Endothelial cell (in vitro differentiated cells): ENCODE measurements at places on chromosomes 1 and 21. TPM values are rescaled to one million over a fixed set of nuclear protein-coding genes. Genes with fewer than 3 reads are reported as not detected.

- DNase-seq, result no peak
Measured at GRCh38 chr1:90973897-90974798, 47.7 kb downstream of the ZNF644 start.

- DNase-seq, result no peak
Measured at GRCh38 chr1:89938171-89939055, 56.5 kb upstream of the ZNF326 start.

DNA sequence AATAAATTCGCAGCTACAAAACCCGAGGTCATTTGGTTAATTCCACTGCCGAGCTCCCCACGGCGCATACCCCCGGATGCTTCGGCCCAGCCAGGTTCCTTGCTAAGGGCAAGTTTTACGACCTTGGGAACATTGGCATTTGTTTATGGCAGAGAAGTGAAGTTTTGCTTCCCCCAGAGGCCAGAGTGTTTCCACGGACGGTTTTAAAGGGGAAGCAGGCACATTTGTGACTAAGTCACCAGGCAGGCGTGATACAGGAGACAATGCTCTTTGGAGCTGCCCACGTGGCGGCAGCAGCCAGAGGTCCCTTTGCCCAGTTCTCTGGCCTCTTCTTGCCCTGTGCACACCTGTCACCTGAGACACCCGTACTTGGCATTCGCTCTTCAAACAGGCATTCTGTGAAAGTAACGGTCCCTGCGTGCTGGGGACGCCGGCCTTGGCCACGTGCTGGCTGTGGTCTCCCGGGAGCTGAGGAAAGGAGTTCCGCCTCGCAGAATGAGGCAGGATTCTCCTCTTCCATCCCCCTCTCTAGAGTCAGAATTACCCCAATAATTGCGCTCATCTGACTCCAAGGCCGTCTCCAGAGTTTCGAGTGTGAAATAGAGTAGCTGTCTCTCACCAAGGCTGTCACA is 138.3 kb downstream of the PRDM16 start:
- no peak for DNase-seq

DNA sequence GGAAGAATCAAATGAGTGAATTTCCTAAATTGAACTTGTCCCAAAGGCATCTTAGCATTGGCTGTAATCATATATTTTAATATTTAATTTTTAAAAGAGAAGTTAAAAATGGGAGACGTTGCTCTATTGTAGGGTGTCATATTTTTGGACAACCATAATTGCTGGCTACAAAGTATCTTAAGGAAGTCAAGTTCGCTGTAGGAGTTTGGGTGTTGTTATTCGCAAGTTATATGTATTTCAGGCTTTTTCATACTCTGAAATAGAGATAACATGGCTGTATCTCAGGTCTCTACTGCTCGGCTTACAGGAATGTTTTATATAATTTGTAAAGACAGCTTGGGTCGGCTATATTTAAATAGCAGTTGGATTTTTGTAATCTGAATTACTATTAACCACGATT is 852 bp downstream of the TMEM50A start:
- DNase-seq, result no peak

- no peak for DNase-seq
Measured at GRCh38 chr1:63173161-63173560, 149.2 kb upstream of the FOXD3 start.

GRCh38 chr1:160626509-160627342 is 20.1 kb downstream of the SLAMF1 start:
- DNase-seq, result no peak

GRCh38 chr1:172909606-172910326 is 141.0 kb downstream of the TNFSF18 start:
- DNase-seq, result no peak

- no peak for DNase-seq
Measured at GRCh38 chr1:22914633-22915217, 57.9 kb downstream of the LACTBL1 start.

DNA sequence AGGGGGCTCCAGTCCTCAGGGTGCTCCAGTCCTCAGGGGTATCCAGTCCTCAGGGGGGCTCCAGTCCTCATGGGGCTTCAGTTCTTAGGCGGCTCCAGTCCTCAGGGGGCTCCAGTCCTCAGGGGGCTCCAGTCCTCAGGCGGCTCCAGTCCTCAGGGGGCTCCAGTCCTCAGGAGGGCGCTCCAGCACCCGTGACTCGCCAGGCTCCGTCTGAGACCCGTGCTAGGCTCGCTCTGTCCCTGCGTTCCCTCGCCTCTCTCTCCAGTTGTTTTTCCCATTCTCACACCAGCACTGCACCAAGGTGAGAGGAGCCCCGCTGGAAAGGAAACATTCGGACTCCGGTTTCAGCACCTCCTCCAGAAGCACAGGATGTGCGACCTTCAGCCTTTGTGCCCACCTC is 9.4 kb upstream of the OR2M2 start:
- DNase-seq, result no peak

GRCh38 chr1:247574664-247575063 is 13.5 kb upstream of the OR2G2 start:
- no peak for DNase-seq

DNA sequence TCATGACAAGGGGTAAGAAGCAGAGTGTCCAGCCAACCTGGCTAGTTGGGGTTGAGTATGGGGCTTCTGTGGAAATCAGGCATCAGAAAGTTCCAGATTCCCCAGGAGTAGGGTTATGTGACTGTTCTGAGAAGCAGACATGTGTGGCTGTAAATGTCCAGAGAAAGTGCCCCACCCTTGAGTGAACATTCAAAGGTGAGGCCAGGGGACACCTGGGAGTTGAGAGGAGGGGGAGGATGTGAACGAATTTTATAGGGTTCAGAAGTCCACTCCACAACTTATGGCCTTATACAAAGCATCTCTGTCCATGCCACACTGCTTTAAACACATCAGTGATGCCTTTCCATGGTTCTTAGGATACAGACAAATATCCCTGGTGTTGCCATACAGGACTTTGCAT is 133.3 kb downstream of the IGSF21 start:
- DNase-seq, result no peak

GRCh38 chr1:198196630-198197029 is 39.8 kb downstream of the NEK7 start:
- no peak for DNase-seq

GRCh38 chr1:210978316-210978973 is 155.5 kb downstream of the KCNH1 start:
- no peak for DNase-seq

GRCh38 chr1:30145723-30146303 is 577.6 kb downstream of the MATN1 start:
- DNase-seq, result no peak

GRCh38 chr1:89270423-89270822 is 2.2 kb downstream of the GBP5 start:
- DNase-seq, result no peak

GRCh38 chr1:93574511-93574910 is 107.1 kb downstream of the BCAR3 start:
- DNase-seq, result no peak

DNA sequence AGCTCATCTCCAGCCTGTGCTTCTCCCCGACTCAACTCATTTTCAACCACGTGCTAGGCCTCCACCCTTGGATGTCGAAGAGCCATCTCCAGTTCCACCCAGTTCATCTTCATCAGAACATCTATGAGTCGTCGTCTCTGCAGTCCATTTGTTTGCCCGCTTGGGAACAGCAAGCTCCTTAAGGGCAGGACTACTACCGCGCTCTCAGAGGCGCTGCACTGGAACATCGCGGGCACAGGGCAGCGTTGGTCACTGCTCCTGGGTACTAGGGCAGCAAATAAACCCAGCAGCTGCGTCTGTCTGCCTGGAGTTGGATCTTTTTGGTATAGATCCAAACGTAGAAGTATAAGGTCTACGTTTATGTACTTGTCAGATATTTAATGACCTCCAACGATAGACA is 478 bp upstream of the PRDM2 start:
- no peak for DNase-seq

GRCh38 chr1:153942766-153943549 is 3.6 kb downstream of the DENND4B start:
- no peak for DNase-seq

DNA sequence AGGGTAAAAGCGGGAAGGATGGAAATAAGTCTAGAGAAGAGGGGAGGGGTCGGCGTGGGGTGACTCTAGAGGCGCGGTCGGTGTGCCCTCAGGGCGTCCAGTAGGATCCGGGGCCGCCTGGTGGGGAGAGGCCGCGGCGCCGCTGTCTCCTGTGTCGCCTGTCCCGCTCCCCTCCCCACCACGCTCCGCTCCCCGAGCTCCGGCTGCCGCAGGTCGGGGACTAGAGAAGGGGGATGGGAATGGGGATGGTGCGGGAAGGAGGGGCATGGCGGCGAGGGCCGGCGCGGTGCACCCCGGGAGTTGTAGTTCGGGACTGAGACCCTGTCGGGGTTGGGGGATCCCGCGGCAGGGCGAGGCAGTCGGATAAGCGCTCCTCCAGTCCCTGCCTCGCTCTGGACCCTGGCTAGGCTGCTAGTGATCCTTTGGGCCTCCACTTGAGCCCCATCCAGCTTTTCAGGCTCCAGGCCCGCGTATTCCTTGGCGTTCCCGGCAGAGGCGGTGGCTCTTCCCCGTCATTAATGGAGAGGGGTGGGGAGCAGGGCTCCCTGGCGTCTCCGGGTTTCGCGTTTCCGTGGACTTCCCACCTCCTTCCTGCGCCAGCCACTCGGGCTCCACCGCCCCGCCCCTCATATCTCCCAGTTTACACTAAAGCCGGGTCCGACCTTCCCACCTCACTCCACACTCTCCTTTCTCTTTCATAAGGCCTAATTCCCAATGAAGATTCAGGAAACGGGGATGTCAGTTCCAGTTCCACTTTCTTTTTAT is at the start of gene ENTREP3:
Gene ENTREP3, minus strand, starts transcription at position 241 of the 765 bp plus-strand sequence. CDS start 606 bp downstream, outside the sequence.
- DNase-seq, result peak; percentile 89

DNA sequence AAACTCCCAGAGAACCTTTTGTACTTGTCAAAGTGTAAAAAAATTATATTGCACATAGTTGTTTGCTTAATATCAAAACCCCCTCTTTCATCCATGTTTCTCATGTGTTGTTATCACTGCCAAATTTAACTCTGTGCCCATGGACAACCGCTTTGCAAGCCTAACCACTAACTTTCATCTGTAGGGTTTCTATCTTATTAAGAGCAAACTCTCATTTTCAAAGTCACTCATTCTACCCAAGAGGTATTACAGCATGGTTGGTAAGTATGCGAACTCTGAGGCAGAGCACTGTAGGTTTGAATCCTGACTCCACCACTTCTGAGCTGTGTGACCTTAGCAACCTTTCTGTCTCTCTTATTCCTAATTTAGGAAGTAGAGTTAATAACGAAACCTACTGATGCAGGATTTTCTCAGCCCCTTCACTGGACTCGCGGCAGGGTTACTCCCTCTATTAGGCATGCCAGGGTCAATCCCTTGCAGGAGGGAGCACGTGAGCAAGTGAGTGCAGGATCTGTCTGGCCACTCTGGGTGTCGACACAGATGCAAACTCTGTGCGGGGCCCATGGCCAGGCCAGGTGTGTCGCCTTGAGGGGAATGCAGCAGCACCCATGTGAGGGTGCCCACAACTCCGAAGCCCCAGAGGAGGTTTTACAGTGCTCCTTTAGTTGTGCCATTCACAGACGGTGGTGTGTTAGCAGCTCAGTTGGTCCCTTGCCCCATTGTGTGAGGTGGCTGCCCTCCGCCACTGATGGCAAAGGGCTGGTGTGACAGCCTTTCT is 361.5 kb upstream of the ADGRL2 start:
- DNase-seq, result no peak

CD52 gene
- 21.8 TPM for total RNA-seq

CLCA2 gene
- total RNA-seq, result not detected

NT5C1A gene
- not detected for total RNA-seq

KIF21B gene
- 8.4 TPM for total RNA-seq

CLEC20A gene
- total RNA-seq, result not detected

DEPDC1 gene
- 4.6 TPM for total RNA-seq

TMEM61 gene
- not detected for total RNA-seq

MACF1 gene
- total RNA-seq, result 511 TPM

HAPLN2 gene
- total RNA-seq, result 1.3 TPM

SPRR3 gene
- not detected for total RNA-seq

UBASH3A gene
- total RNA-seq, result not detected
